Activated T-cell treated with anti-CD3 and anti-CD28 coated beads, Interleukin-2, amount 50 U/mL, for 4 hours (primary cell): ENCODE measurements at places on chromosomes 6 and 20.
A peak's percentile ranks its signal among the peaks of the same experiment; 100 is the strongest.

GRCh38 chr20:37055276-37055675 lies 40.5 kb downstream of the RBL1 start:
- no peak for DNase-seq

DNA sequence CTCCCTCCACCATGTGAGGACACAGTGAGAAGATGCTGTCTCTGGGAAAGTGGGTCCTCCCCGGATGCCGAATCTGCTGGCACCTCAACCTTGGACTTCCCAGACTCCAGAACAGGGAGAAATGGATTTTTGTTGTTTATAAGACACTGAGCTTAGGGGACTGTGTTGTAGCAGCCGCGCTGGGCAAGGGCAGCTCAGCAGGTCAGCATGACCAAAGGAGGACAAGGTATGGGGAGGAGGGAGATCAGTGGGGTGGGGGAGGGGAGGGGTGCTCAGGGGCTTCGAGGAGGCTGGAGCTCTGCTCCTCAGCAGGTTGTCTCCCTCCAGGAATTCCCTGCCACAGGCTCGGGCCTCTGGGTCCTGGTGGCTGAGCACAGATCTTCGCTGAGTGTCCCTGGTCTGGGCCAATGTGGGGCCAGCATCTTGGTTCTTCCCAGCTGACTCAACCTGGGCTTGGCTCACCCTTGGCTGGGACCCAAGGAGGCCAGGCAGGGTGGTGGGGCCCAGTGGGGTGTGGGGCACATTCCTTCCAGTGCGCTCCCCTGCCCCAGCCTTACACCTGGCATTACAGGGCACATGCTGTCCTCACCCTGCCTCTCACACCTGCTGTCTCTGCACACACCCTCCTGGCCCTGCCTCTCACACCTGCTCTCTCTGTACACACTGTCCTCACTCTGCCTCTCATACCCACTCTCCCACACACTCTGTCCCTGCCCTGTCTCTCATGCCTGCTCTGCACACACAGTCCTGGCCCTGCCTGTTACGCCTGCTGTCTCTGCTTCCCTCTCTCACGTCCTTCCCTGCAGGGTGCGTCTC lies 107.3 kb downstream of the SYCP2 start:
- DNase-seq, result no peak

GRCh38 chr20:33696448-33696847 lies 10.3 kb upstream of the E2F1 start:
- DNase-seq, result no peak

DNA sequence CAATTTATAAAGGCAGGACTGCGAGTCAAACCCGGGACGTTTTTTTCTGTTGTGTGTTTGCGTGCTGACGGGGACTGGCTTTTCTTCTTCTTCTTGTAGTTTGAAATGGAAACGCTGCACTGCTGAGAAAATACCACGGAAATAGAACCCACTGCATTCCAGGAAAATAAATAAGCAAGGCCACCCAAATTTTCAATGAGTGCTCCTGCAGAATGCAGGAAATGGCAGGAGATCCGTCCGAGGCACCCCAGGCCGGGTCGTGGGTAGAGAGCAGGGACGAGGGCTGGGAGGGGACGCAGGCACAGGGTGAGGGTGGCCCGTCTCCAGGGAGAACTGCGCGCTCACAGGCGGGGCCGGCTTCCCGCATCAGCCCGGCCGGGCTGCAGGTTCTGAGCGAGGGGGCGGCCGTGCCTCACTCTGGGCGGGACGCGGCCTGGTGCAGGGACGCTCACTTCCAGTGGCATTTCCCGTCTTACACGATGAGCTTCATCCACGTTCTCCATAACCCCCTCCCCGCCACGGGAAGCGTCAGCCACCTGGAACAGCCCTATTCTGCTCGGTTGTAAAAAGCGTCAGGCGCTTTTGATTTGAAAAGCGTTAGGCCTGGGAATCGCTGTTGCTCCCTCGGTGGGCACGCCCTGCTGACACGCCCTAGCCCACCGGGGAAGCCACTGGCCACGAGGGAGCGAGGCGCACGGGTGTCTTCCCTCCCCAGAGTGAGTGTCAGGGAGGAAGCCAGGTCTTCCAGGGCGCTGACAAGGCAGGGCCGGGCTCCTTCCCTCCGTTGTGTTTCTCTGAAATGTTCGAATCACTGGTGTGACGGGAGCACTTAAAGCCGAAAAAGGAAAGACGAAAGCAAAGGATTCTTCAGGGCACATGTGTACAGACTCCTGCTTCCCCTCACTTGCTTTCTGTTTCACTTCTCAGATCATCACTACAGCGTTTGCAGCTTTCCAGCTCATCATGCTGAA lies 17.9 kb upstream of the EXOC2 start:
- DNase-seq, result peak; percentile 49

DNA sequence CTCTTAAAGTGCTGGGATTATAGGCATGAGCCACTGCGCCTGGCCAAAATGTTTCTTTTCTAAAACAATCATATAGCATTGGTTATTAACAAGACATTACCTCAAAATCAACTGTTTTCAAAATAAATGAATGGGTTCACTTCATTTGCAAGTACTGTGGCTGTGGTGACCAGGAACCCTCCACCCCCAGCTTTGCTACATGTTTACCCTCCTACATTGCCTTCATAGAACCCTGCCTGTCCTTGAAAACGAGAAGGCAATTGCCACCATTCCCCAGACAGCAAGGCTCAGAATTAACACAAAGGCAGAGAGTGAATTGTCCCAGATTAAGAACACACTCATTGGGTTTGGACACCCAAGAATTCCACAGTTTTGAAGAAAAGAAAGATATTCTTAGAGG lies 116.6 kb upstream of the LGSN start:
- DNase-seq, result no peak

- DNase-seq, result no peak
Observed at GRCh38 chr20:32006841-32007786, 3.1 kb upstream of the CCM2L start.

DNA sequence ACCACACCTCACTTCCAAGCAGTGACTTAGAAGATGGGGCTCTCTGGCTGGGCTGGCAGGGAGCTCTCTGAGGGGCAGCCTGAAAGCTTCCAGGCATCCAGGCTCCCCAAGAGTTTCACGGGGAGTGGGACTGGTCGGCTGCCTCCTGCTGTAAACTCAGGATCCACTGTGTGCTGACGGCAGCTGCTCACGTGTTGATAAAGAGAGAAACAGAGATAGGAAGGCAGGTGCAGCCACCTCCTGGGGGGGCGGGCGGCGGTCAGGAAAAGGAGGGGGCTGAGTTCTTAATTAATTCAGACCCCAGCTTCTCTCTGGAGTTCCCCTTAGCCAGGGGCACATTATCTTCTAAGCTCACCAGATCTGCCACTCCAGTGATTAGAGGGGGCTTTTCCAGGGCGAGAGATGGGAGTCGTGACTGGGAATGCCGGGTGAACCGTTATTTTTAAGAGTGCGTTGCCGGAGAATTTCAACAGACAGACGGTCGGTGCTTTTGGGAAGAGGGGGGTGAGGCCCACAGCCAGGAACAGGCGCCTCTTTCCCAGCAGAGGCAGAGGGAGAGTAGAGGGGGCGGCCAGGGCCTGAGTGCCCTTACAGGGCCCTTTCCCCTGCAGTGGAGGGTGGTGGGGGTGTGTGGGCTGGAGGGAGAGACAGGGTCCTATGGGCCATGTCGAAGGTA lies 70.9 kb downstream of the CD40 start:
- DNase-seq, result no peak

GRCh38 chr20:21521596-21522480 lies 8.0 kb upstream of the NKX2-2 start:
- DNase-seq, result no peak

DNA sequence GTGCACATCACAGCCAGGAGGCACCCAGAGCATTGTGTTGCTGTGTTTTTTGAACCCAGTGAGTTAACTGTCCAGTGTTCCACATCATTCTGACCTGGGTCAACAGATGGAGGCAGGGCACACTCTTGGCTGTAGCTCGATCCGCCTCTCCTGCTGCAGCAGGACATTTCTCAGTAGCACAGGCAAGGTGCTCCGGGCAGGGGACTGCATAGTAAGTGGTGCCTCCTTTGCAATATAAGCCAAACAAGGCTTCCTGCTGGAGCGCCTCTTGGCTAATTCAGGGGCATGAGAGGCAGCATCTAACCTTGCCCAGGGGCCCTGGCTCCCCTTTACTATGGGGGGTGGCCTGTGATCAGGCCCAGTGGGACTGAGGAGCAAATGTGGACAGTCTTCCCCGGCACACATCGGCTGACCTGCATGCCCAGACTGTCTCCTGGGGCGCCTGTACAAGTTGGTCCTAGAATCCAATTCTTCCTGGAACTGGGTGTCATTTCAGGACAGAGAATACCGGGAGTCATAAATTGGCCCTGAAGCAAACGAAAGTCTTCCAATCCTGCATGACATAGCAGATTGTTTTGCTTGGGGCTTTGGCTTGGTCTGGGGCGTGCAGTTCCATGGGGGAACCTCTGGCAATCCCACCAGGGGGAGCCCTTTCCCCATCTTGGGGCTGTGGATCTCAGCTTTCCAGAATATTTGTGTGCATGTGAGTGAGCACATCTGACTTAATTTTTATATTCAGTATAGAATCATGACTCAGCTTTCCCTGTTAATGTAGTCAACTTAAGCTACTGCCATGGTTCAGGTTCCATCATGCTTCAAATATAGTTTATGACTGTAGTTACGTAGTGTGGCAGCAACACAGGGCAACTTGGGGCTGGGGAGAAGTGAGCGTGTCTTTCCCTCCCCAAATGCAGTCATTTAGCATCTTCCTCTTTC lies 56.0 kb upstream of the DDR1 start:
- DNase-seq, result peak; percentile 85

DNA sequence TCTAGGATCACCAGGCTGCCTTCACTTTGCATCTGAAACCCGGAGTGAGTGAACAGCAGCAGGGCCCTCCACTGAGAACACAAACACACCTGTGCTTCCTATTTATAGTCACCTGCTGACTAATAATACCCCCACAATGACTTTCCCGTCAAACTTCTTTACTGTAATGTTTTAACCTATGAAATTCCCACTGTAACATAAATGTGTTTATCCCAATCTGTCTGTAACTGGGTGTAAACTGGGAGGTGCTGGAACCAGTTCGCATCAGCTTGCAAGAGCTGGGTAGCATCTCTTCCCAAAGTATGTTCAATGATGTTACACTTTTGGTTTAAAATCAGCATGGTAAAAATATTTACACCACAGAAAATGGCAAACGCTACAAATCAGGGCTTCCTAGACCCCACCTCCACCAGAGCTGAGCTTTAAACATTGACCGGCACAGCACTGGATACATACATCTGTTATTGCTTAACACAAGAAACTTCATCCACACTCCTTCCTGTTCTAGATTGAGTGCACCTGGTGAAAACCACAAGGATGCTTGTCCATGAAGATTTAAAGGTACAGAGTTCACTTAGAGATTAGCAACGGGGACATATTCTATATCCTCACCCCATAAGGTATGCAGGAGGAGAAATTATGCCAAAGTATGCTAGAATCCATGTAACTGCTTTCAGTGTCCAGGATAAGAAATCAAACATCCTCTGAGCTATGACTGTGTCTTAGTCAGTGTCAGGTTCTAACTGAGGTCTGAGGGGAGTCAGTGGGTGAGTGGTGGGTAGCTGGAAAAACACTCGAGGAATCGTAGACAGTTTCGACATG lies 79.0 kb downstream of the ALDH8A1 start:
- no peak for DNase-seq

GRCh38 chr20:57391439-57392301 lies 474 bp downstream of the RBM38 start:
- peak; percentile 21 for DNase-seq
